ENCODE measurements at places on chromosomes 5 and 9. TPM values are rescaled to one million over a fixed set of nuclear protein-coding genes. Genes with fewer than 3 reads are reported as not detected.

MYMK gene
- total RNA-seq = not detected

DNA sequence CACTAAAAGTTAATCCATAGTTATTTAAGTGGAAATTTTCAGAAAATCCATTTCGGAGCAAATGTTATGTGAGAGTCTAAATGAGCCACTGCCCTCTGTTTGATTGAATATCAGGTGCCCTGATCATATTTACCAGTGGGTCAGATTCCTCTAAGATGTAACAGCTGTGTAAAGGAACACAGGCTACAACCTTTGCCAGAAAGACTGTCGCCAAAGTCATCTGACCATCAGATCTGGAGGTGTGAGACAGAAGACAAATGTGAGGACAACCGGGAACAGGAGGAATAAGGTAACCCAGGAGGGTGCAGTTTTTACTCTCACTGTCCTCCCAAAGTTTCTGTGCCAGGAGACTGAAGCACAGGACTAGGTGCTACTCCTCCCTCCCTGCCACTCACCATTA lies 90.8 kb downstream of the CAAP1 start:
- H3K27me3 ChIP-seq = no peaks in the 10 kb centered on the region

DNA sequence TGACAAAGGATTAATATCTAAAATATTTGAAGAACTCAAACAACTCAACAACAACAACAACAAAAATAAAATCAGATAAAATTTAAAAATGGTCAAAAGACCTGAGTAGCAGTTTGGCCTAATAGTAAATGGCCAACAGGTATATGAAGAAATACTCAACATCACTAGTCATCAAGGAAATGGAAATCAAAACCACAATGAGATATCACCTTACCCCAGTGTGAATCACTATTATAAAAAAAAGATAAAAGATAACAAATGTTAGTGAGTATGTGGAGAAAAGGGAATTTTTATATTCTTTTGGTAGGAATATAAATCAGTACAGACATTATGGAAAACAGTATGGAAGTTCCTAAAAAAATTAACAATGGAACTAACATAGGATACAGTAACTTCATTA lies 247.9 kb upstream of the TRPC7 start:
- no peak overlapping the region for H3K27ac ChIP-seq
- no peaks in the 10 kb centered on the region for H3K4me1 ChIP-seq
- no peaks in the 10 kb centered on the region for H3K27me3 ChIP-seq

DNA sequence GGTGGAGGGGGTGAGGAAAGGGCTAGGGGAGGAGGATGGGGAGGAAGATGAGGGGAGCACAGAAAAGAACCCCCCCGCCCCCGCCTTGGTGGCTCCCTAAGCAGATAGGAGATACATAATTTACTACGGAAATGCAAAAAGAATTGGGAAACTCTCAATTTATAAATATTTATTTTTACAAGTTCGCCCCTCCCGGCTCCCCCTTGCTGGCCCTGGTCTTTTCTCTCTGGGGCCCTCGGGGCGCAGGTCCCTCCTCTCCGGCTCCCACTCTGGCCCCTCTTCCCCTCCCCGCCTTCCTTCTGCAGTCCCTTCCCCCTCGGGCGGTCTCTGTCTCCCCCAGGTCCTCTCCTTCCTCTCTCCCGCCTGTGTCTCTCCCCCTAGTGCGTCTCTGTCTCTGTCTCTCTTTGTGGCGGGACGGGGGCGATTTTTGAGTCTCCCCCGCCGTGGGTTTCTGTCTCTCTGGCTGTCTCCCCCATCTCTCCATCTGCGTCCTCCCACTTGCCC lies 173.6 kb upstream of the IER5L start:
- no peaks in the 10 kb centered on the region for H3K27me3 ChIP-seq
- H3K27ac ChIP-seq = no peak overlapping the region
- no peak for DNase-seq
- no peaks in the 10 kb centered on the region for H3K36me3 ChIP-seq
- H3K4me3 ChIP-seq = peak overlapping the region; percentile 74
- peaks cover 21% of the 10 kb centered on the region for H3K4me1 ChIP-seq

SLC6A19 gene
- total RNA-seq = not detected

- no peak overlapping the region for H3K27ac ChIP-seq
- no peak overlapping the region for H3K4me3 ChIP-seq
- no peak for DNase-seq
- H3K4me1 ChIP-seq = peaks cover 43% of the 10 kb centered on the region
Measured at GRCh38 chr5:42429694-42430093, 6.5 kb downstream of the GHR start.

- H3K4me1 ChIP-seq = peaks cover 27% of the 10 kb centered on the region
- H3K27me3 ChIP-seq = no peaks in the 10 kb centered on the region
- H3K36me3 ChIP-seq = no peaks in the 10 kb centered on the region
- DNase-seq = no peak
Measured at GRCh38 chr9:106869458-106869857, 6.5 kb downstream of the ZNF462 start.

DNA sequence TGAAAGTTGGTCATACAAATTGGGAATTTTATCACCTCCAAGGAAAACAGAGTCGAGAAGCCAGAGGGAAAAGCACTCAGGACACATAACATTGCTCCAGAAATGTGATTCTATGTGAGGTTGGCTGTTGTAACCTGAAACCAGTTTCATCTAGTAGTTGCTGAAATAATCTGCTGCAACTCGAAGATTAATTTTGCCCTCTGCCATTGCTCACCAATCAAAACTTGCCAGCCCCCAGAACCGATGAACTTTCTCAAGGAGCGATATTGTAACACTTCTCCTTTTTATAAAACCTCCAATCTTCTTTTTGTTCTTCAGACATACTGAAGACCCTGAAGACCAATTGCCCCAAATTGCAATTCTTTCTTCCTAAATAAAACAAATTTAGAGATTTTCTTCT lies 31.1 kb downstream of the C5orf58 start:
- H3K4me3 ChIP-seq = no peak overlapping the region
- no peak overlapping the region for H3K27ac ChIP-seq
- H3K36me3 ChIP-seq = no peaks in the 10 kb centered on the region
- peaks cover 9% of the 10 kb centered on the region for H3K4me1 ChIP-seq

DNA sequence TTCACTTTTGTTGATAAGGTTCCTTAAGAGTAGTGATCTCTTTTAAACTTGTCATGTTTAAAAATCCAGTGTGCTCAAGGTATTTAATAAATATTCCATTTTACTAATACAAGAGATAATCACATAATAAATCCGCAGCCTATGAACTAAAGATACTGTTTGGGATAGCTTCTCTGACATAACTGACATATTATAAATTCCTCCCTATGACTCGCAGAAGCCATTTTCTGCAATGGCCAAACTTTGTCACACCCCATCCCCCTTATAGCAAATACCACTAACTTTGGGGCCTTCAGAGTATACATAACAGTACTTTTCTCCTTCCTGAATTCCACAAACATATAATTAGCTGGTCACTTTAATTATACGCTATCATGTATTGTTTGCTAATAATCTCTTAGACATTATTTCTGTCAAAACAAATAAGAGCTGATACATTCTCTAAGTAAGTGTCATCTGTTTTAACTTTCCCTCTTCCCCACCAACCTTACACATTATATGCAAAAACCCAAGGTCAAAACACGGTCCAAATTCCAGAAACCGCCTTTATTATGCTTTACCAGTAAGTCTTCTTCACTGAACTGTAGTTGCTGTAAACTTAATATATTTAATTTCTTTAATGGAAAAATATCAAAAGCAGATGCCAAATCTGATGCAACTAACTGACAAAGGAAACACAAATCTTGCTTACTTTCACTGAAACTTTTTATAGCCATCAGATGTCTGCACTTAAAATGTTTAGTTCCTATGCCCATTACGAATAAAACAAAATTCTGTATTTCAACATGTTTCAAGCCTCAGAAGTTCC lies 971 bp downstream of the TMEM267 start:
- H3K27ac ChIP-seq = peak overlapping the region; percentile 91
- H3K4me1 ChIP-seq = peaks cover 21% of the 10 kb centered on the region
- peak overlapping the region; percentile 92 for H3K4me3 ChIP-seq
- H3K27me3 ChIP-seq = no peaks in the 10 kb centered on the region
- no peaks in the 10 kb centered on the region for H3K36me3 ChIP-seq

GRCh38 chr5:145531038-145531734 lies 304.0 kb downstream of the PRELID2 start:
- H3K27ac ChIP-seq = no peak overlapping the region
- H3K4me3 ChIP-seq = no peak overlapping the region
- H3K4me1 ChIP-seq = no peaks in the 10 kb centered on the region
- no peak for DNase-seq
- H3K27me3 ChIP-seq = no peaks in the 10 kb centered on the region

DNA sequence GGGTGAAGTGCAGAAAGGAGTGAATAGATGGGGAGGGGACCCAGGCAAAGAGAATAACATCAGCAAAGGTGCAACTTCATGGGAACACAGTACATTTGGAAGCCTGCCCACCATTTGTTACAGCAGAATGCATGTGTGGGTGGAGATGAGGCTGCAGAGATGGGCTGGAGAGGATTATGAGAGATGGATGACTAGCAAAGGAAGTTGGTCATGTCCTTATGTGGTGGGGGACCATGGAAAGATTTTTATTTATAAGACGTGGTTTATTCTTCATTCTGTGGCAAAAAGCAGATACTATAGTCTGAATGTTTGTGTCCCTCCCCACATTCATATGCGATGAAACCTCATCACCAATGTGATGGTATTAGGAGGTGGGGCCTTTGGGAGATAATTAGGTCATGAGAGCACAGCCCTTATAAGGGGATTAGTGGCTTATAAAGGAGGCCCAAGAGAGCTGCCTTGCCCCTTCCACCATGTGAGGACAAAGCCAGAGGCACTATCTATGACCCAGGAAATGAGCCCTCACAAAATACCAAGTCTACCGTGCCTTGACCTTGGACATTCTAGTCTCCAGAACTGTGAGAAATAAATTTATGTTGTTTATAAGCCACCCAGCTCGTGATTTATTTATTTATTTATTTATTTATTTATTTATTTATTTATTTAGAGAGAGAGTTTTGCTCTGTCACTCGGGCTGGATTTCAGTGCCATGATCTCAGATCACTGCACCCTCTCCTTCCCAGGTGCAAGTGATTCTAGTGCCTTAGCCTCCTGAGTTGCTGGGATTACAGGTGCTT lies 483.7 kb downstream of the RAB3C start:
- H3K4me3 ChIP-seq = no peak overlapping the region
- peaks cover 8% of the 10 kb centered on the region for H3K4me1 ChIP-seq
- DNase-seq = no peak
- no peak overlapping the region for H3K27ac ChIP-seq
- no peaks in the 10 kb centered on the region for H3K27me3 ChIP-seq

RANBP17 gene
- 8.4 TPM for total RNA-seq

DNA sequence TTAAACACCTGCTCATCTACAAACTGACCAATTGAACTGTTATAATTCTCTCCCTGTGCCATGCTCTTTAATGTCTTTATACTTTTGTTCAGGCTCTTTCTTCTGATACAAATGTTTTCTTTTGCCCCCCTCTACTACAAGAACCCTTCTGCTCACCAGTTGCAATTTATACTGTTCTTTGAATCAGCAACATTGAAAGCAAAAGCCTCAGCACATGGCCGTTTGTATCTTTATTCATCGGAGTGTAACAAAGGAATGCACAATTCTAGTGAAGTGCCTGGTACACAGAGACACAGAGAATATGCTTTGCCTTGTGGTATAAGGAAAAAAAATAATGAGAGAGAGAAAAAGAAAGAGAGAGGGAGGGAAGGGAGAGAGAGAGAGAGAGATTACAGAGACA lies 547.1 kb downstream of the CDH12 start:
- no peak overlapping the region for H3K4me3 ChIP-seq
- no peaks in the 10 kb centered on the region for H3K27me3 ChIP-seq
- H3K27ac ChIP-seq = no peak overlapping the region
- H3K36me3 ChIP-seq = no peaks in the 10 kb centered on the region
- no peaks in the 10 kb centered on the region for H3K4me1 ChIP-seq

Measured in thoracic aorta (tissue), 2 donors.